Stimulated activated CD8-positive, alpha-beta memory T cell treated with anti-CD3 and anti-CD28 coated beads, Interleukin-4, amount 100 ng/mL, for 4 hours (primary cell): ENCODE measurements at places on chromosomes 7 and 10.

GRCh38 chr7:126702242-126703016 lies 550.3 kb downstream of the GRM8 start:
- DNase-seq = no peak

DNA sequence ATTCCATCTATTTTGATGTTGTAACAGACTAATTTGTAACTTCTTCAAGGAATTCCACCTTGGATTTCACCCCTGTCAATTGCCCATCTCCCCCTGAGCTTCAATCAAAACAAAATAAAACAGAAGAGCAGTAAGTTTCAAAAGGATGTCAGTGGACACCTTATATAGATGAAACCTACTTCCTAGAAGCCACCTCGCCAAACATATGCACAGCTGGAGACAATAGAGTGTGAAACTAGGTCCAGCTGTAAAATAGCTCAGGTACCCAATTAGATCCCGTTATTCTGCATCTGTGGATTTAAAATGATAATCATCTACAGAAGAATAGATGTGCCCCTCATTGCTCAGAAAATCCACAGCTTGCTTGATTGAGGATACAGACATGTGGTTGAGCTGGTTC lies 598.6 kb downstream of the SH2D4B start:
- DNase-seq = no peak

- DNase-seq = no peak
These were observed 733.1 kb downstream of the TYW1 start for GRCh38 chr7:67729771-67730170.

DNA sequence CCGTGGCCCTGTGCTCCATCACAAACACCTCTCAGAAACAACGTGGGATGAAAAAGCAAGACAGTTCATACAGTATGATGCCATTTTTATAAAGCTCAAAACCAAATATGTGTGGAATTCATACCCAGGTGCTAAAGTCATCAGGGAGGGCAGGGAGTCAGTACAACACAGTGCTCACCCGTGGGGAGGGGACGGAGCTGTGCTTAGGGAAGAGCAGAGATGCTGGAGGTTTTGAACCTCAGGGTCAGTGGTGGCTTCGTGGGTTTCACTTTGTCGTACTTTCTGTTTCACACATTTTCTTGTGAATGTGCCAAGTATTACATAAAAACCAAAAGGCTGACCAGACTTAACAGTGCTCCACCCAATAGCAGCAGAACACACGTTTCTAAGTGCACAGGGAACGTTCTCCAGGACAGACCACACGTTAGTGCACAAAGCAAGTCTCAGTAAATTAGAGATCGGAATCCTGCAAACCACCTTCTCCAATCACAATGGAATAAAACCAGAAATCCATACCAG lies 21.2 kb downstream of the ZMIZ2 start:
- DNase-seq = no peak

DNA sequence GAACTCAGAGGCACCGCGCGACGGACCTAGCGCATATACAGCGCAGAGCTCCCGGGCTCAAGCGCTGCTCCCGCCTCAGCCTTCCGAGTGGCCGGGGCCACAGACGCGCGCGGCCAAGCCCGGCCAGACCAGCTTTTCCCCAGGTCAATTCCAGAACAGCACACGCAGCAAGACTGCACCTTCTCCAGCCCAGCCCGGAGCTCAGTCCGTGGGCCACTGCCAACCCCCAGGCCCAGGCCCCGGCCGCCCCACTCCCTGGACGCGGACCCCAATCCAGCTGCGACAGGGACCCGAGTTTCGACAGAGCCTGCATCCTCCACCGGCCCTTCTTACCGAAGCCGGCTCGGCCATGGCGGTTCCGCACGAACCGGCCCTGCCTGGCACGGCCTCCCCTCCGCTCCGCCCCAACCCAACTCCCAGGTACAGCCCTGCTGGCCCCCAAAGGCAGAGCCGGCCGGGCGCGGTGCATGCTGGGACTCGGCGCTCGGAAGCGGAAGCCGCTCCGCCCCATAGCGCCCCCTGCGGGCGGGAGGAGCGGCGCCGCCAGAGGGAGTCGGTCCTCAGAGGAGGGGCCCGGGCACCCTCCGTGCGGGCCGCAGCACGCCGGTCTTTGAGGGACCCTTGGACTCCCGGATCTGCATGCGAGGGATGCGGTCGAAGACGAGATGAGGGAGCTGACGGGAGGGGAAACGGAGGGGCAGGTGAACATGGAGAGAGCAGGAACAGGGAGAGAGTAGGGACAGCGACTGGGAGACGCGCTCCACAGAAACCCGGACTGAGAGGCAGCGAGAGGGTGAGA lies at the start of gene ZNF425:
TSS of gene ZNF425 (minus strand) at position 462 of the 799 bp plus-strand sequence. CDS start at position 351, 111 bp downstream.
- peak; percentile 85 for DNase-seq

DNA sequence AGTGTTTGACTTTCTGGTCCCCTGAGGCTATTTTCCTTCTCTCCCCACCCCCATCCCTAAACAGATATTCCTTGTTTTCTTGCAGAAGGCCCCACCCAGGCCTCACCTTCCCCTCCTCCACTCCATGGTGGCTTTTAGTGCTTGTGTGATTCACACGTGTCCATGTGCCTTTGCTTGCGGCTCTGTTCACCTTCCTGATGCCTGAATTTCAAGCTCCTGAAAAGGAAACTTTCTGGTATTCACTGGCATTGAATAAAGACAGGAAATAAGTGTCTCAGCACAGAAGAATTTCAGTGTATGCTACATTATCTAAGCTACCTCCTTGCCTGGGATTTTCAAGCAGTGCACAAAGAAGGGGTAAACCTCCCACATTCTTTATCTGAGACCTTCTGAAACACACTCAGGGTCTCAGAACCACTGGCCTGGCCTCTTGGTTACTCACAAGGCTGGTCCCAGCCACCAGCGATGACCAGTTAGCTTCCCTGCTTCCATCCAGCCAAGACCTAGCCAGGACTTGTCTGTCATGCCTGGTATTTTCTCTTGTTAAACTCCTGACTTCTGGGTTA lies 17.2 kb upstream of the UBE2H start:
- DNase-seq = no peak

- DNase-seq = no peak
These were observed 39.2 kb downstream of the ZNF467 start for GRCh38 chr7:149733924-149734790.

GRCh38 chr10:5930272-5930671 lies 40.2 kb downstream of the FBH1 start:
- DNase-seq = no peak

DNA sequence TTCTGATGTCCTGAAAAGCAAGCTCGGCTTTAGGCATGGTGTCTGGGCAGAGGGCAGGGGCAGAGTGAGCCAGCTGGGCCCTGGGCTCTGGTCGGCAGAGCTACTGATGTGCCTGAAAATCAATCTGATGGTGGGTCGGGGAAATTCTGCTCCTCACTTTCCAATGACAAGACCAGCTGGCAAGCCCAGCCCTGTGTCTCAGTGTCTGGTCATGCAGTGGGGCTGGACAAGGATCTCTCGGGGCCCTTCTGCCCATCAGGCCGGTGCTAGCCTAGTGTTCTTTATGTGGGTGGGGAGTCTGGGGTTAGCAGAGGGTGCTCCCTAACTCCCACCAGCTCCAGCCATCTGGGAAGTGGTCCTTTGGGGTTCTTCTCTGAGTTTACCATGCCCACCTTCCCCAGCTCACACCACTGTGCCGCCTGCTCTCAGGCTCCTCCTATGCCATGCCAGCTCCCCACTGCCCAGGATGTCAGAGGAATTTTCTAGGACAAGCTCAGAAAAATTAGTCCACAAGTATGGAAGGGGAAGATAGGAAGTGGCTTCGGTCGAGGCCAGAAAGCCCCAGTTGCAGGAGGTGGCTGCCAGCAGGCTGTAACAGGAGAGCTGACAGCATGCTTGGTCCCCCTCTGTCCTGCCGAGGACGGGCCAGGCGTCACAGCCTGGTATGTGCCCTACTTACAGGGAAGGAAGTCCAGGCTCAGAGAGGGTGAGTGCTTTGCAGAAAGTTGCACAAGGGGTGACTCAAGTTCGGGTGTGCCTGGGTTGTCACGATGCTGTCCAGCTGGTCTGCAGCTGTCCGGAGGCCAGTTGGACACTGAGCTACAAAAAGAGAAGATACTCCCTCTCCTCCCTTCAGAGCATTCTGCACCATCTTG lies 135.2 kb downstream of the ADCY1 start:
- no peak for DNase-seq

DNA sequence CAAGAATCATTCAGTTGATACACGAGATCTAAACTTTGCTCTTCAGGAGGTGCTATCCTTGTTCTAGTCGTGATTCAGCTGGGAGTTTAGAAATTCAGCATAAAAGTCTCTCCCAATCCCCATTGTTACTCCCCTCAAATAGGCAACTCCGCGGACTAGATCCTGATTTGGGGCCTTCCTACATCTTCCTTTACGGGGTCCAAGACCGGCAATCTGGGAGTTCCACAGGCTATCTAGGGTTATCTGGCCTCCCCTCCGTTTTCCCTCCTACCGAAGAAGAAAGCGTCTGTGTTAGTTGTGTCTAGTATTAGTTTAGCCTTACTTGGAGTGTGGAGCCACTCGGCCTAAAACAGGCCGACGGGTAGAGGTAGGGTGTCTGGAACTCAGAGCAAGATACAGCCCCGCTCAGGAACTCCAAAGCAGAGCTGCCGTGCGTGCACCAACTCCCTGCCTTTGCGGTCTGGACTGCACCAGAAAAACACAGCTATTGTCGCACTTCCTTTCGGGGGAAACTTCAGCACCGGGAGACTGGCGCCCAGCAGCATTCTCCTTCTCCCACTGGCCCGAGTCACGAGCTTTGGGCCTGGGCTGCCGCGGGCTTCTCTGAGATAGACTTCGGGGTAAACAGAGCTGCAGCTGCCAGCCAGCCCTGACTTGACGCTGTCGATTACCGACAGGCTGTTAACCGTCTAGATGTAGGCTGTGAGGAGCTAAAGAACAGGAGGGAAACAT lies 1.5 kb upstream of the DLX5 start:
- no peak for DNase-seq

DNA sequence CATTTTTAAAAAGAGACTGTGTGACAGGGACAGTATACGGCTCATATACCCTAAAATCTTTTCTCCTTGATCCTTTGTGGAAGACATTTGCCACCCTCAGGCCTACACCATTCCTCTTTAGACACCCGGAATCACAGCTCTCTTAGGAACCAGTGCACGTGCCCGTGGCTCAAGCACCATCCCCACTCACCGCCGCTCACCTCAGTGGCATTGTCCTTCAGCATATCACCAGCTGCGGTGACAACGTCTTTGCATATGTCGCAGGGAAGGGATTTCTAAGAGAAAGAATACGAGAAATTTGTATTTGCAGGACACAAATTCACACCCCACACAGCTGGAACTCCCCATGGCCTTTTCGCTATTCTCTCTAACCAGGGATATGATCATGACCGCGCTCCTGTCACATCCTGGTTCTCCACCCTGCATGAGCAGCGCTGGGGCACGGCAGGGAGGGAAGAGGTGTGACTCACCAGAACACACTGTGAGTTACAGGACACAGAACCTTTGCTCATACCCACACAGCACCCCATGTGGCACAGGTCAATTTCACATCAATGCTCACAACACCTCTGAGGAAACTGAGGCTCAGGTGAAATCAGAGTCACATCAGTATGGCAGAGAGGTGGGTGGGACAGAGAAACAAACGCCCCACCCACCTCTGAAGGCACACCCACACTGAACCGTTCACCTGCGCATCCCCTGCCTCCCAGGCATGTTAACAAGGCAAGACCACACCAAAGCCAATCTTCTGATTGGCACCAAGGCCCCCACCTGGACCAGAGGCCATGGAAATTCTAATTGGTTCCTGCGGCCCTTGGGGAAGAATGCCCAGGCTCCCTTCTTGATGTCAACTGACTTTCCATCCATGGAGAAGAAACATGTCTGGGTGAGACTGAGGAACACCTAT lies 19.2 kb downstream of the PSAP start:
- no peak for DNase-seq

GRCh38 chr7:91603707-91604106 lies 276.8 kb downstream of the MTERF1 start:
- no peak for DNase-seq

- no peak for DNase-seq
These were observed 53.0 kb upstream of the OPALIN start for GRCh38 chr10:96411716-96412320.

DNA sequence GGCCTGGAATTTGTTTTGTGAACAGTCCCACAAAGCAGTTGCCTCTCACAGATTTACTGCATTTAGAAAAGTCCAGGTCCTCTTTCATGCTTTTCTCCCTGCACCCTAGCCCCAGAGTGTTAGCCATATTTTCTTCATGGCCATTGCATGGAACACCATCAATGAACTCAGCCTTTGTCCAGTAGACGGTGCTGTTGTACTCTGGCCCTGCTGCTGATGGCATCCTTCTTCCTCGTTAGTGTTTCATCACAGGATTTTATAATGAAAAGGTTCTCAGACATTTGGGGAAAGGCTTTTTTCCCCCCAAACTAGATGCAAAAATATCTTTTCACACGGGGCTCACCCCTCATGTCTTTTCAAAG lies 93.0 kb upstream of the SLC25A13 start:
- no peak for DNase-seq

DNA sequence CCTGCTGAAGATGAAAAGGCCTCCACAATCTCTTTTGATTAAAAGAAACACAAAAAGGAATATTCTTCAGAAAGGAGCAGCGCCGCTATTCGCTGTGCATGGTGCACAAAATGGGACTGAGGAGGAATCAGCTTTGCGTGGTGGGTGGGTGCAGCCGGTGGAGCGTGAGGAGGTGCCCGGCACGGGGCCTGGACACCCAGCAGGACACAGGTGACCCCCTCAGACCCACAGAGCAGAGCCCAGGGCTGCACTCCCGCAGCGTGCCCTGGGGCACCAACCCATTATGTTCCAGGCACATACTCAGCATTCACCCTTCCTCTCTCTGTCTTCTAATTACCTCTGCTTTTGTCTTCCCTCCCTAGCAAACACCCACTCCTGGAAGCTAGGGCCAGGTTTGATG lies 238.0 kb upstream of the PPP2R2D start:
- DNase-seq = no peak

DNA sequence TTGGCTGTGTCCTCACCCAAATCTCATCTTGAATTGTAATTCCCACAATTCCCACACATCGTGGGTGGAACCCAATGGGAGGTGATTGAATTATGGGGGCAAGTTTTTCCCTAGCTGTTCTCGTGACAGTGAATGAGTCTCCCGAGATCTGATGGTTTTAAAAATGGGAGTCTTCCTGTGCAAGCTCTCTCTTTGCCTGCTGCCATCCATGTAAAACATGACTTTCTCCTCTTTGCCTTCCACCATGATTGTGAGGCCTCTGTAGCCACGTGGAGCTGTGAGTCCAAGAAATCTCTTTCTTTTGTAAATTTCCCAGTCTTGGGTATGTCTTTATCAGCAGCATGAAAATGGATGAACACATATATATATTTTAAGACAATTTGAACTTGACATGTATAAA lies 285.4 kb downstream of the BAMBI start:
- DNase-seq = no peak

DNA sequence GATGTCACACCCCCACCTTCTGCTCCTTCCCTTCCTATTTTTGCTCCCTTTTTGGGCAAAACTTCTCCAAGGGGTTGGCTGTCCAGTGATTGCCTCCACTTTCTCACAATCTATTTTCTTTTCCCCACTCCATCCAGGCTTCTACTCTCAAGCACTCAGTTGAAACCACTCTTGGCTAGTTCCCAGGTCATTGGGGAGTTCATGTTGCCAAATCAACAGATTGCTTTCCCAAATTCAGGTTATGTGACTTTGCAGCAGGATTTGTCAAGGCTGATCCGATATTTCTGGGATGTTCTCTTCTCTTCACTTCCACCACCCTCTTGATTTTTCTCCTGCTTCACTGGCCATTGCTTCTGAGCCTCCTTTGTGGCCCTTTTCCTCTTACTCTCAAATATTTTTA lies 258.7 kb upstream of the SLC26A5 start:
- no peak for DNase-seq
